ENCODE measurements at places on chromosomes 16 and 17.
A peak's percentile ranks its signal among the peaks of the same experiment; 100 is the strongest.

GRCh38 chr16:23244122-23244521 lies 58.0 kb upstream of the SCNN1B start:
- DNase-seq = no peak

- DNase-seq = no peak
Observed at GRCh38 chr17:78967782-78968362, 11.9 kb downstream of the LGALS3BP start.

- no peak for DNase-seq
Observed at GRCh38 chr16:27786221-27786922, 236.4 kb downstream of the KATNIP start.

DNA sequence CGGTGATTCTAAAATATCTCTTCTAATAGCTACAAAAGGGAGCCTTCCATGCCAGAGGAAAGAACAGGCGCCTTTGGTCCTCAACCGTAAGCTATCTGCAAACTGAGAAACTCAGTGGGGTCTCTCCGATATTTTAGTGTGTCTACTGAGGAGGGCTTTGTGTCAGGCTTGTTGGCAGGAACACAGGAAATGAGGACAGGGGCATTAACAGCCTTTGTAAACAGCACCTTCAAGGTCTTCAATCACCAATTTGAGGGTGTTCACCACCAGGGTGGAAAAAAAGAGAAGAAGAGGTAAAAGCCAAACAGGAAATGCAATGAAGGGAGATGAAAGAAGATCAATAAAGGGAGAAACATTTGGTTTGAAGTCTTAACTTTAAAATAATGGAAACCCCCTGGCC lies 580.1 kb upstream of the SALL1 start:
- DNase-seq = no peak

GRCh38 chr17:6555331-6556120 lies 829 bp downstream of the PITPNM3 start:
- no peak for DNase-seq

DNA sequence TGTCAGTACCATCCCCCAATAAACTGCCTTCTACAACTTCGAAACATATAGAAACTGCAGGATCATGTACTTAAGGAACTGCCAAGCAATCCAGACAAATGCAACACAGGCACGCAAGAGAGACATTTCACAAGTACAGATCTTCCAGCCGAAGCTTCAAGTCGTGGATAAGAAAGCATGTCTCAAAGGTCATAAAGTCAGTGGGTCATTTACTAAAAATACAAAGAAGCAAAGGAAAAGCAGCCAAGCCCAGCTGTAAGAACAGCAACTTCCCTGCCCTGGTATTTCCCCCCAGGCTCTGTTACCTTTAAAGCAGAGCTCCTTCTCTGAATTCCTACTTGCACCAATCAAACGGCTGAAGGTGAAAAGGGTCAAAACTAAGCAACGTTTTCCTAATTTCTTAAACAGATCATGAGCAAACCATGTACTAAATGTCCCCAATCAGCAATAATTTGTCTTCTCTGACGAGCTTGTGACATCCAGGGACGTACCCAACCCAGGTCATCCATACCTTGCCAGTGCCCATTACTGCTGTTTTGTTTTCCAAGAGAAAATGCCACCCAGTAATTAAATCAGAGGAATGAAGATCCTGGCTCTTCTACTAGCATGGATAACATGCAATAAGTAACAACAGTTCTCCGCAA lies 1.7 kb downstream of the AKTIP start:
- DNase-seq = no peak

- DNase-seq = no peak
Observed at GRCh38 chr16:4212934-4213296, 29.0 kb downstream of the SRL start.

DNA sequence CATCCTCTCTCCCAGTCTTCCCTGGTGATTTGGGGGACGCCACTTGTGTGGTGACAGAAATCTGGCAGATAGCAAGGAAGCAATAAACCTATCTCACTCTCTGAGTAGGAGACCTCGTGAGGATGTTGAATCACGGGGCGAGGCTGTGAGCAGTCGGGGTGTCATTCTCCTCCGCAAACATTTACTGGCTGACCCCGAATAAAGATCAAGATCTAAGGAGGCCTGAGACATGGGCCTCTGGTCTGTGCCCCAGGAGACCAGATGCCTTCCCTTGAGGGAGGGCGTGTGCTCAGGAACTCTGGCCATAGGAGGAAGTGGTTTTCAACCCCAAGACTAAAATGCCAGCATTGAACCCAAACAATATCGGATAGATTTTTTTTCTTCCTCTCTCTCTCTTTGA lies 53.1 kb downstream of the FOXL1 start:
- no peak for DNase-seq

DNA sequence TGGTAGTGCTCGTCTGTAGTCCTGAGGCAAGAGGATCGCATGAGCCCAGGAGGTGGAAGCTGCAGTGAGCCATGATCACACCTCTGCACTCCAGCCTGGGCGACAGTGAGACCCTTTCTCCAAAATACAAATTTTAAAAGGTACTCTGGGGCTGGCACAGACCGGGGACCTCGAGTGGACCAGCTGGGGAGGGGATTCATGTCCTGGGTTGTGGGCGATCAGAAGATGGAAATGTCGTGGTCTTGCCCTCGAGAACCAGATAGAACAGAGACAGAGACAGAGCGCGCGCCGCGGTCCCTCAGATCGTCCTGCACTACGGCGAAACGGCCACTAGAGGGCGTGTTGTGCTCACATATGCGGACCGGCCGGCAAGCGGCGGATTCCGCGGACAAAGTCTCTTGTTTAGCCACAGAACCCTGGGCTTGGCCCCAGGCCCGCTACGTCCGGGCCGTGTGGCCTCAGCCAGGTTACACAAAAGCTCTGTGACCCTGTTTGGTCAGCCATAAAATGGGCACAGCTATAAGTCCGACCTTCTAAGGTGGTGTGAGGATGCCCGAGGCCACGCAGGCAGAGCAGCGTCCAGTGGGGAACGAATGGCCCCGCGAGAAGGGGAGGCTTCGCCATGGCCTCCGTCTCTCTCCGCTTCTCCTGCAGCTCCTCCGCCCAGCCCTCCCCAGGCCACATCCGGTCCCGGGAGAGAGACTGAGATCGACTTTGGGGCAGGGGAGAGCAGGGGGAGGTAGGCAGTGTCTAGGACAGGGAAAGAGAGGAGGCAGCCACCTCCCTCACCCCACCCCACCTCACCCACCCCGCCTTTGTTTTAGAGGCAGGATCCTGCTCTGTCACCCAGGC lies 14.6 kb upstream of the SBK1 start:
- DNase-seq = peak; percentile 87

- DNase-seq = no peak
Observed at GRCh38 chr17:64611369-64611768, 50.7 kb downstream of the SMURF2 start.

- DNase-seq = no peak
Observed at GRCh38 chr17:77328823-77329740, 188.3 kb downstream of the SEC14L1 start.

DNA sequence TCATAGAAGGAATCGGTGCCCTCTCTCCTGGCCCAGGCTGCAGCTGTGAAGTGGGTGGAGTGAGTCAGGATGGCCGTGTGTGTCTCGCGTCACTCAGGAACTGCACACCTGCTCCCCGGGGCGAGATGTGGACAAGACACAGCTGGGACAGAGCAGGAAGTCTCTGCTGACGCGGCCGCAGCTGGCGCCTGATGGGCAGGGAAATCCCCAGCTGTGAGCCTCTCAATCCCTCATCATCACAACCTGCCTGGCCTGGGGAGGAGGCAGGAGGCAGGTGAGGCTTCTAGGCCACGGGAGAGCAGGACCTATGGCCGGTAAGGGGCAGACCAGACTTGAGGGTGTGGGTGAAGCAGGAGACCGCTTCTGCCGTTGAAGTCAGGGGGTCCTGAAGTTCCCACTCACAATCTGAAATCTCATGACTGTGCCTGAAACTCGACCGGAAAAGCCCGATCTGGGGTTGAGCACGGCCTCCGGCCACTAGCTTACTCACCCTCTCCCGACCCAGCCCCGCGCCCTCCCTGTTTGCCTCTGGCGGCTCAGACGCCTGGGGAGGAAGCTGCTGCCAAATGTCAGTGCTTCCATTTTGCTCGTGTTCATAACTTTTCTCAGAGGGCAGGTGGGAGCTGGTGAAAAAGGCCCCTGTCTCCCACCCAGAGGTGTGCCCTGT lies 1.1 kb upstream of the TRPV3 start:
- DNase-seq = peak; percentile 45

GRCh38 chr17:80218391-80218790 lies 1.7 kb downstream of the SGSH start:
- no peak for DNase-seq

GRCh38 chr17:39576187-39576586 lies 31.5 kb downstream of the NEUROD2 start:
- DNase-seq = no peak

- DNase-seq = no peak
Observed at GRCh38 chr17:68910251-68910705, 44.9 kb downstream of the ABCA8 start.

DNA sequence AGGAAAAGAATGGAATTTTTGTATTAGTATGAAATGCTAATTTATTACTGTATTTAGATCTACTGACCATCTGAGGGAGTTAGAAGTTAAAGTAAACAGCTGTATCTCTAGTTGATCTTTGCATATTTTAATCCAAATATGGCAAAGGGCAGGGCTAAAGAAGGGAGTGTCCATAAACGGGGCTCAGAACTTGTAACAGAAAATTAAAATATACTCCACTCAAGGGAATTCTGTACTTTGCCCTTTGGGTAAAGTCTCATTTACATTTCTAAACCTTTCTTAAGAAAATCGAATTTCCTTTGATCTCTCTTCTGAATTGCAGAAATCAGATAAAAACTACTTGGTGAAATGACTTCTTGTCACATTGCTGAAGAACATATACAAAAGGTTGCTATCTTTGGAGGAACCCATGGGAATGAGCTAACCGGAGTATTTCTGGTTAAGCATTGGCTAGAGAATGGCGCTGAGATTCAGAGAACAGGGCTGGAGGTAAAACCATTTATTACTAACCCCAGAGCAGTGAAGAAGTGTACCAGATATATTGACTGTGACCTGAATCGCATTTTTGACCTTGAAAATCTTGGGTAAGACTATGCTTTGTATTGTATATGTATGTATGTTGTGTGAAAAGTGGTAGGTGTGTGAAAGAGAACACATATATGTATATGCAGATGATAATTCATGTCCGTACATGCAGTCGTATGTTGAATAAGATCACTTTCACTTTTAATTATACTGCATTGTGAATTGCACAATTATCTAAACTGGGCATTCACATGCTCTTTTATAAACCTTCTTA lies at the start of gene ASPA:
Gene ASPA, plus strand, starts transcription at position 186 of the 799 bp plus-strand sequence. Its CDS starts 163 bp downstream, at position 349.
- no peak for DNase-seq

GRCh38 chr17:77609553-77610517 lies 348.7 kb upstream of the TNRC6C start:
- DNase-seq = peak; percentile 24

GRCh38 chr17:80494547-80494946 lies 18.1 kb upstream of the NPTX1 start:
- DNase-seq = no peak

GRCh38 chr17:56896968-56897359 lies 16.9 kb downstream of the TRIM25 start:
- no peak for DNase-seq

GRCh38 chr16:89116341-89117226 lies 22.9 kb downstream of the ACSF3 start:
- DNase-seq = no peak

DNA sequence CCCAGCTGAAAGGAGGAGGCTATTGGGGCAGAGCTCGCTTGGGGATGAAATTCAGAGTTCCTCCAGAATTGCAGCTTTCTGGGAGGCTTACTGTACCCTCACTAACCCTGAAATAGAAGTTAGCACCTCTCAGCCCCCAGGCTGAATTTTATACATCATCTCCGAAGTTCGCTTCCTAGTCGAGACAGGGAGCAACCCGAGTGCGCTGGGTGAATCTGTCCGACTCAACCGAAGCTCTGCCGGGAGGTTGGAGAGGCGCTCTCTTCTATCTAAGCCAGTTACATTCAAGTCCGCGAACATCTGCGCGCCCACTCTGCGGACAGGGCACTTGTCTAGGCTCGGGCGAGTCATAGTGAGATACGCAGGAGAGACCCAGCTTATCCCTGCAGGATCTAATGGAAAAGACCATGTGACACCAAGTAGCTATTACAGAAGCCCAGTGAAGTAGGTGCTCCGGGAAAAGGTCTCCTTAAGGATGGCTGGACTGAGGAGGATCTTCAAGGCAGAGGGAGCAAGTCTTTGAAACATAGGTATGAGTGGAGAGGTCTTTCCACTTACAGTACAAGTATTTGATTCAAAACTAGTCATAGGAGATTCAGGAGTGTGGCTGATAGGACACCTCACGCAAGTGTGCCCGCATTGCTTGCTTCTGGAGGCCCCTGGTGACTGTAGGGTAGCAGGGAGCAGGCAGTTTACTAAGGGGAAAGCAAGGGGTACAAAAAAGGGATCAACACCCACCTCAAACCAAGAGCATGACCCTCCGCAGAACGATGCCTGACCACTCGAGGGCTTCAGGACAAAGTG lies 646 bp upstream of the HES7 start:
- no peak for DNase-seq

DNA sequence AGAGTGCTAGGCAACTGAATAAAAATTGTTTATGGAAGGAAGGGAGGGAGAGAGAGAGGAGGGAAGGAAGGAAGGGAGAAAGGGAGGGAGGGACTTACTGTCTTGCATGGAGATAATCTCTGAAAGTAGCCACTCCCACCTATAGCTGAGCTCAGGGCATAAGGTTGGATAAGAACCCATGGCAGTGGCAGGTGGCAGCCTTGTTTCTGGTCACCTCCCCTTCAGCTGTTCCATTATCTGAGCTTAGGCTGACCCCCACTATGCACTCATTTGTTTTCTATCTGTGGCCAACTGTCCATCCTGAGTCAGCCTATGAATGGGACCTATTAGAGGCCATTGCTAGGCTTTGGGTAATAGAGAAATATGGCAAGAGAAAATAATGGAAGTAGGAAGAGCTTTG lies 25.3 kb upstream of the MTMR4 start:
- DNase-seq = no peak

DNA sequence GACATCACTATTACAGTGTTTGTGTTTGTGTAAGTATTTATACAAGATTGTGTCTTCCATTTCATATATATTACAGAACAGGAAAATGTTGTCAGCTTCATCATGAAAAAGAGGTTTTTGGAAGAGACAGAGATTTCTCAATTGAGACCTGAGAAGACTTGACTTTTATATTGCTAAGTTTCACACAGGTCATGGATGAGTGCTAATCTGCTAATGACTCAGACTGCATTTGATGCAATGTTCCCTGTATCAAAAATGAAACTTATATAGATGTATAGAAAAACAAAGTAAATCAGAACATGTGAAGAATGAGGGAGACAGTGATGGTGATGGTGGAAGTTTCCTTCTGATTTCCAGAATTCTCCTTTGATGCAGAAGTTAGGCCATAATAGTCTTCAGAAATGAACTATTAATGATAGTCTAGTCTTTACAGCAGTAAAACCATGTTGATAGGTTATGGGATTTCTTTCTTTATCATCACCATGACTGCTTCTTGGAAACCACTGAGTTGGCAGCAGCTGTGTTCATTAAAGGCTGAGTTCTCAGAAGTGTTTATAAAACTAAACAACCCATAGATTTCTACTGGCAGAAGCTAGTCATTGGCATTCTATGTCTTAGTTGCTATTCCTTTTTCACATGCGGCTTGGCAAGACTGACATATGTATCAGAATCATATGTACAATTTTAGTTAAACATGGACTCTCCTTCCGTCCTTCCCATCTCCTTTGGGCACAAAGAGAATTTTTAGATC lies 56.1 kb downstream of the PCTP start:
- DNase-seq = no peak

- DNase-seq = no peak
Observed at GRCh38 chr16:31704138-31704537, 169.5 kb upstream of the ZNF267 start.

Data from stimulated activated CD4-positive, alpha-beta T cell treated with anti-CD3 and anti-CD28 coated beads, Interleukin-2, amount 100 ng/mL, for 48 hours (primary cell).